ENCODE measurements at places on chromosomes 12 and 14. TPM values are rescaled to one million over a fixed set of nuclear protein-coding genes. Genes with fewer than 3 reads are reported as not detected.

- H3K36me3 ChIP-seq: no peaks in the 10 kb centered on the region
- no peak overlapping the region for H3K4me3 ChIP-seq
- H3K4me1 ChIP-seq: no peaks in the 10 kb centered on the region
- DNase-seq: no peak
- H3K27me3 ChIP-seq: no peaks in the 10 kb centered on the region
These were observed 389.8 kb downstream of the EMP1 start for GRCh38 chr12:13586361-13586760.

GRCh38 chr12:89069431-89069830, 282.9 kb downstream of the DUSP6 start:
- no peak overlapping the region for H3K27ac ChIP-seq
- H3K27me3 ChIP-seq: no peaks in the 10 kb centered on the region
- no peak for DNase-seq
- H3K36me3 ChIP-seq: no peaks in the 10 kb centered on the region
- H3K4me1 ChIP-seq: no peaks in the 10 kb centered on the region

ITPK1 gene
- 58.3 TPM for total RNA-seq

GRCh38 chr12:125189015-125189414, 123.8 kb downstream of the AACS start:
- no peak for DNase-seq
- no peaks in the 10 kb centered on the region for H3K4me1 ChIP-seq

DNA sequence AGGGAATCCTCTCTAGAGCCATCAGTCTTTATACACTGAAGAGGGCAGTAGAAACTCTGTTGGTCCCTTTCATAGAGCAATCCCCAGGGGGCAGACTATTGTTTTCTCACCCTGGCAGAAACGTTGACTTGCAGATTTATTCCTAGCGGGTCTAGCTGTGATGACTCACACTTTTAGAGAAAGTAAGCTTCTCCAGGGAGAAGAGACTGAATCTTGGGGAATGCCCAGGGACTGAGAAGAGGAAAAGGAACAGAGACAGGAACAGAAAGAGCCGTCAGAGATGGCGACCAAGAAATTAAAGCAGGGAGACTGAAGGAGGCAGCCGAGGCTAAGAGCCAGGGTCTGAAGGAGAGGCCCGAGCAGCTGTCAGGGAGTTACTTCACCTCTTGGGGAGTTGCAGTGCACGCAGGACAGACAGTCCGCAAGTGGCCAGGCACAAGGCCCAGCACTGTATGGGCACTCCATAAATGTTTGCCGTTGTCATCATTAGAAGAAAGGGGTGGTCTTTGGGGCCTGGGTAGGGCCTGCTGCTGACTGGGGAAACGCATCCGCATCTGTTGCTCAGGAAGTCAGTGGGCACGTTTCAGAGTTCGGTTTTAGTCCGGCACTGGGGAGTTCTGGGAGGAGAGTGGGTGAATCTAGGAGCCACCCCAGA, 13.0 kb downstream of the PLEKHG6 start:
- H3K4me1 ChIP-seq: peaks cover 65% of the 10 kb centered on the region
- peak; percentile 73 for DNase-seq
- no peaks in the 10 kb centered on the region for H3K27me3 ChIP-seq
- peak overlapping the region; percentile 78 for H3K27ac ChIP-seq
- H3K4me3 ChIP-seq: no peak overlapping the region
- H3K36me3 ChIP-seq: peaks cover 6% of the 10 kb centered on the region

DNA sequence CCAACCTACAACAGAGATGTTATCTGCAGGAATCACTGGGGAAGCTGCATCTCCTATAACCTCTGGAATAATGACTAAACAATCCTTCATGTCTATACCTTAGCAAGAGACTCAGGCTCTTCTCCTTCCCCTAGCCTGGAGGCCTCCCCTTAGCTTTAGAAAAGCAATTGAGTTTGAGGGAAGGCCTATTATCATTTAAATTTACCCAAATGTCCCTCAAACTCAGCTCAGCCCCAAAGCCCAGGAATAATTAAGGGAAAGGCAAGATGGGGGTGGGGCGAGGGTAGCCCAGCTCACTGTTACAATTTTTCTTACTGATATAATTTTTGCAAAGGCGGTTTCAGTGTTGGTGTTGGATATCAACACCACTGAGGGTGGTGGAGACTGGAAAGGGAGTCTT, 151.4 kb upstream of the EEA1 start:
- no peak for DNase-seq
- H3K36me3 ChIP-seq: no peaks in the 10 kb centered on the region
- no peak overlapping the region for H3K27ac ChIP-seq
- H3K4me1 ChIP-seq: no peaks in the 10 kb centered on the region
- no peak overlapping the region for H3K4me3 ChIP-seq

DNA sequence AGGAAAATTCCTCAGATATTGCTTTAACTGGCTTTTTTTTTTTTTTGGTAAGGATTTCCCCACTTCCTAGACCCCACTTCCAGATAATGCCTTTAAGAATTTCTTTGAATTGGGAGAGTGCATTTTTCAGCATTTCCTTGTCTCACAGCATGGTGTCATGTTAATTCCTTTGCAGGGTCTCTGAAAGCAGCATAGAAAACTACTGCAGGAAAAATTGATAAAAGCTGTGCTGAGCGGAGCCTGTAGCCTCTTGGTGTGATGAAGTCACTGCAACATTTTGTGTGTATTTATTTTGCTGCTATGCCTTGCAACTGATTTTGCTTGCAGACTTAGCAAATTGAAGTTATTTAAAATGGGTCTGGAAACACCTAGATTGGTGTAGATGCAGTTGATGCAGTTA, 2.7 kb downstream of the ANO4 start:
- no peaks in the 10 kb centered on the region for H3K36me3 ChIP-seq
- DNase-seq: no peak
- no peaks in the 10 kb centered on the region for H3K27me3 ChIP-seq
- no peak overlapping the region for H3K4me3 ChIP-seq
- H3K4me1 ChIP-seq: no peaks in the 10 kb centered on the region

LTBP2 gene
- 32.1 TPM for total RNA-seq

DNA sequence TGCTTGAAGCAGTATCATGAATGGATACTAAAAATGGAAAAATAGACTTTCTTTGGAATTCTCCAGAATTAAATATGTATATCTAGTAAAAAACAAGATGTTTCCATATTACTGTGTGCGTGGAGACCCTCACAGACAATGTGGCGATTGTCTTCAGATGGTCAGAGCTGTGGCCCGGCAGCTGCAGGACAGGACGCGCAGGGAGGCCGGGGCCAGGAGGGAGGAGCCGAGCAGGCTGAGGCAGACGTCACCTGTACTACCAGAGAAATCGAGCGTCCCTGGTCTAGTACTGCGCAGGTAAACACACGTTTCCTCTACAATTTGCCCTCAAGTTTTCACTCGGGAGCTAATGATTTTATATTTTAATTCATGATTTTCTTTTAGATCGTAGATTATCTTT, 22.8 kb downstream of the DDX51 start:
- peaks cover 29% of the 10 kb centered on the region for H3K36me3 ChIP-seq
- H3K27ac ChIP-seq: no peak overlapping the region
- DNase-seq: no peak
- no peaks in the 10 kb centered on the region for H3K27me3 ChIP-seq
- H3K4me3 ChIP-seq: no peak overlapping the region

Data from right atrium auricular region (tissue), 2 donors.